ENCODE measurements at places on chromosomes 5 and 9. TPM values are rescaled to one million over a fixed set of nuclear protein-coding genes. Genes with fewer than 3 reads are reported as not detected.

DNA sequence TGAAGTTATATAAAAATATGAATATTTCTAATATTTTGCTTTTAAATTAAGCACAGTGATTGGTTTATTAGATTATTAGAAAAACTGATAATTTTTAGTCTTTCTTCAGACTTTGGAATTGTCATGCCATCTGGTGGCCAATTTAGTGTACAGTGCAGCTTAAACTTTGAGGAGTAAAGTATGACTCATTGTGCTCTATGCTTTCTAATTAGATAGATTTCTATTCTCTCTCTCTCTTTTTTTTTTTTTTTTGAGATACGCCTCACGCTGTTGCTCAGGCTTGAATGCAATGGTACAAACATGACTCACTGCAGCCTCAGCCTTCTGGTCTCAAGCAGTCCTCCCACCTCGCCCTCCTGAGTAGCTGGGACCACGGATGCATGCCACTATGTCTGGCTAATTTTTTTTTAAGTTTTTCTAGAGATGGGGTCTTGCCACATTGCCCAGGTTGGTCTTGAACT is 42.1 kb upstream of the GPR21 start:
- no peaks in the 10 kb centered on the region for H3K4me1 ChIP-seq
- H3K36me3 ChIP-seq, result peaks cover 34% of the 10 kb centered on the region
- H3K4me3 ChIP-seq, result no peak overlapping the region
- peak; percentile 8 for DNase-seq
- H3K27ac ChIP-seq, result no peak overlapping the region
- no peaks in the 10 kb centered on the region for H3K27me3 ChIP-seq

DNA sequence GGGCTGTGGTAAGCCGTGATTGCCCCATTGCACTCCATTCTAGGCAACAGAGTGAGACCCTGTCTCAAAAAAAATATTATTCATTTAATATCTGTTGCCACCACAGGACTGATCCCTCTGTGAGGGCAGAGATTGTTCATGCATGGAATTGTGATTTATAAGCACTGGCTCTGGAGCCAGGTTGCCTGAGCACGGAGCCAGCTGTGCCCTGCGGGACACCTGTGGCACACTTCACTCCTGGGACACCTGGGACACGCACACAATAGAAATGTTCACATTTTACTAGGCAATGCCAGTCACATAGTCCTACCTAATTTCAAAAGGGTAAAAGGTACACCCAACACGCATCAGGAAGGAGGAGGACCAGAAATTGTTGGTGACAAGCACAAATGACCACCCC is 83.0 kb upstream of the GABRP start:
- DNase-seq, result no peak
- H3K4me1 ChIP-seq, result no peaks in the 10 kb centered on the region
- H3K27me3 ChIP-seq, result no peaks in the 10 kb centered on the region

Gene ACOT12
- not detected for total RNA-seq

DNA sequence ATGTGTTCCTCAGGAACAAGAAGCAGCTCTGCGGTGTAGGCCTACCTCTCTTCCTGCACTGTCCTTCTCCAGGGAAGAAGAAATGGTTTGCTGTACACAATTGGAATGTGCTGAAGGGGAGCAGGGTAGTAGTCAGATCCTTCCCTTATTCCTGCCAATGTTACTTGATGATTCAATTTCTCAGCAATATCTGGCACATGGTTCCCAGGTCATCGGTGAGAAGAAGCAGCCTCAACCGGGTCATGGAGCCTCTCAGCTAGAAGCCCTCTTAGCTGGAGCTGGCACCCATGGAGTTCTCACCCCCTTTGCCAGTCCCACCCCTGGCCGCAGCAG is 36.9 kb downstream of the ACTBL2 start:
- H3K36me3 ChIP-seq, result no peaks in the 10 kb centered on the region
- peaks cover 35% of the 10 kb centered on the region for H3K4me1 ChIP-seq
- H3K27ac ChIP-seq, result peak overlapping the region; percentile 95
- no peak overlapping the region for H3K4me3 ChIP-seq

GRCh38 chr5:111472579-111472978 is 39.8 kb downstream of the STARD4 start:
- H3K27me3 ChIP-seq, result no peaks in the 10 kb centered on the region
- H3K4me3 ChIP-seq, result no peak overlapping the region
- H3K27ac ChIP-seq, result peak overlapping the region; percentile 36

Gene SLC34A1
- total RNA-seq, result not detected

Gene LCN12
- total RNA-seq, result 11.4 TPM

DNA sequence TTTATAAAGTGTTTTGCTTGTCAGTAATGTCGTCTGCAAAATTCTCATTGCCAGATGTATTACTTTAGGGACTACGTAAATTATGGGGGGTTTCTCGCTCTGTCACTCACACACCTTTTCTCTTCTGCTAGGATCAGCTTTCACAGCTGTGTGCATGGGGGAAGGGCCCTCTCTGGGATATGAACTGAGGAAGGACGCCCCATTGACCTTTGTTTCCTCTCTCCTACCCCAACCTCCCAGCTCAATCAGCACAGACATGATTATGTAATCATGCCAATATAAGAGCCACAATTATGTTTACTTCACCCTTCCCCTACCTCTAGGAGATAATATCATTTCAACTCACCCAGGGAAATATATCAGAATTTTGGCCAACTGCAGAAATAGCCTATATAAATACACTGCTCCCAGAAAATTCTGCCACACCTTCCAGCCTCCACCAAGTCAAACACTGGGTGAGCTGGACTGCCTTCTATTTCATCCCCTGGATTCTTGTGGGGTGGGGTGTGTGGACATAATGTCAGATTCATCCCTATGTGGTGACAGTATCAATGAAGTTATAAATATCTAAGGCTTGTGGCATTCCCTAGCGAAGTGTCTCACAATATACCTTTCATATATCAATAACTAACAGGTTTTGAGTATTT is 12.6 kb upstream of the SEMA5A start:
- no peak for DNase-seq
- no peaks in the 10 kb centered on the region for H3K36me3 ChIP-seq
- H3K4me3 ChIP-seq, result no peak overlapping the region
- no peak overlapping the region for H3K27ac ChIP-seq
- no peaks in the 10 kb centered on the region for H3K27me3 ChIP-seq

Gene TRIM7
- 0.39 TPM for total RNA-seq
